ENCODE measurements at places on chromosomes 4 and X.

- no peak for DNase-seq
- H3K4me1 ChIP-seq: no peaks in the 10 kb centered on the region
- H3K4me3 ChIP-seq: no peak overlapping the region
Observed at GRCh38 chrX:19370061-19370460, 26.3 kb downstream of the PDHA1 start.

GRCh38 chr4:26406346-26406975 lies 83.8 kb downstream of the CCKAR start:
- H3K27ac ChIP-seq: no peak overlapping the region
- DNase-seq: no peak
- H3K4me1 ChIP-seq: peaks cover 16% of the 10 kb centered on the region
- no peaks in the 10 kb centered on the region for H3K27me3 ChIP-seq
- peaks cover 45% of the 10 kb centered on the region for H3K36me3 ChIP-seq

- H3K4me1 ChIP-seq: peaks cover 12% of the 10 kb centered on the region
- peak; percentile 42 for DNase-seq
- H3K27ac ChIP-seq: no peak overlapping the region
- H3K27me3 ChIP-seq: no peaks in the 10 kb centered on the region
- no peak overlapping the region for H3K4me3 ChIP-seq
- H3K36me3 ChIP-seq: no peaks in the 10 kb centered on the region
Observed at GRCh38 chrX:53004038-53004437, 44.6 kb upstream of the GPR173 start.

GRCh38 chr4:105946771-105947170 lies 51.5 kb downstream of the NPNT start:
- DNase-seq: no peak
- no peaks in the 10 kb centered on the region for H3K36me3 ChIP-seq
- no peak overlapping the region for H3K27ac ChIP-seq
- H3K4me3 ChIP-seq: no peak overlapping the region
- H3K4me1 ChIP-seq: no peaks in the 10 kb centered on the region

DNA sequence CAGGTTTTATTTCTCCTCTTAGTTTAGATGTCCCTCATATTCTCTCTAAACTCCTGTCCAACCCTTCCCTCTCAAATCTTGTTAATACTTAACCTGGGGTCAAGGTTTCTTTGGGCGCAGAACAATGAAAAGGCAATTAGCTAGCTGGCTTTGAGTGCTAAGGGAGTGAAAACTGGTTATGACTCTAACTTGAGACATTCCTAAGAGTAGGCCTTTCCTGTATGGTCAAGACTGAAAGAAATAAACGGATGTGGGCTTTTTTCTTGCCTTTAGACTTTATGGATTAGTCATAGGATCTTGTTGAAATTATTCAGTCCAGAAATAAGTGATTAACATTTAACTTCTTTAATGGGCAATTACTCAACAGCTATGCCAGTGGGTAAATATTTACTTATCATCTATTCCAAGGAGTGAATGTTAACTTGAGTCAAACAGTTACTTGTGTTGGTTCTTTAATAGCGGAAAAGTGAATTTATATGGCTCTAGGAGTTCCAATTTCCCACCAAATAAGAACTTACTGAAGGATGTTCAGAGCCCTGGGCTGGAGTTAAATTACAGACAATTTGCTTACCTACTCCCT lies 141.7 kb upstream of the SCML1 start:
- peaks cover 2% of the 10 kb centered on the region for H3K27me3 ChIP-seq
- H3K4me1 ChIP-seq: peaks cover 46% of the 10 kb centered on the region
- H3K4me3 ChIP-seq: no peak overlapping the region

- H3K27ac ChIP-seq: no peak overlapping the region
- no peaks in the 10 kb centered on the region for H3K4me1 ChIP-seq
- no peak for DNase-seq
- H3K36me3 ChIP-seq: no peaks in the 10 kb centered on the region
- no peaks in the 10 kb centered on the region for H3K27me3 ChIP-seq
Observed at GRCh38 chr4:58646126-58646525, 1535.9 kb upstream of the IGFBP7 start.

DNA sequence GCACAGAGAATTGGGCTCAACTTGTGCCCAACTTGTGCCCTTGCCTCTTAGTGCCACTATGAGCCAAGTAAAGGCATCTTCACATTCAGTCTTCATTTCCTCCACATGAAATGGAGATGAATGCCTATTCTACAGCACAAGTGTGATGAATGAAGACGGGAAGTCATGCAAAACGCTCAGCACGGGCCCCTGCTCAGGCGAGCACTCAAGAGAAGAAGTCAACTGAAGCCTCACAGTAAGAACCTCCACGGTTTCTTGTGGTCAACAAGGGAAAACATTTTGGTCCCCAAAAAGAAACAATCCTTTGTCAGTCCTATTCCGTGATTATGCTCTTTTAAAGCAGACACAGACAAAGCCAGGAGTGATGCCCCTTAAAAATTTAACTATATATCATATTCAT lies 87.0 kb downstream of the IRF2 start:
- H3K27me3 ChIP-seq: no peaks in the 10 kb centered on the region
- peaks cover 49% of the 10 kb centered on the region for H3K36me3 ChIP-seq
- peaks cover 46% of the 10 kb centered on the region for H3K4me1 ChIP-seq
- no peak overlapping the region for H3K4me3 ChIP-seq
- DNase-seq: no peak
- no peak overlapping the region for H3K27ac ChIP-seq

DNA sequence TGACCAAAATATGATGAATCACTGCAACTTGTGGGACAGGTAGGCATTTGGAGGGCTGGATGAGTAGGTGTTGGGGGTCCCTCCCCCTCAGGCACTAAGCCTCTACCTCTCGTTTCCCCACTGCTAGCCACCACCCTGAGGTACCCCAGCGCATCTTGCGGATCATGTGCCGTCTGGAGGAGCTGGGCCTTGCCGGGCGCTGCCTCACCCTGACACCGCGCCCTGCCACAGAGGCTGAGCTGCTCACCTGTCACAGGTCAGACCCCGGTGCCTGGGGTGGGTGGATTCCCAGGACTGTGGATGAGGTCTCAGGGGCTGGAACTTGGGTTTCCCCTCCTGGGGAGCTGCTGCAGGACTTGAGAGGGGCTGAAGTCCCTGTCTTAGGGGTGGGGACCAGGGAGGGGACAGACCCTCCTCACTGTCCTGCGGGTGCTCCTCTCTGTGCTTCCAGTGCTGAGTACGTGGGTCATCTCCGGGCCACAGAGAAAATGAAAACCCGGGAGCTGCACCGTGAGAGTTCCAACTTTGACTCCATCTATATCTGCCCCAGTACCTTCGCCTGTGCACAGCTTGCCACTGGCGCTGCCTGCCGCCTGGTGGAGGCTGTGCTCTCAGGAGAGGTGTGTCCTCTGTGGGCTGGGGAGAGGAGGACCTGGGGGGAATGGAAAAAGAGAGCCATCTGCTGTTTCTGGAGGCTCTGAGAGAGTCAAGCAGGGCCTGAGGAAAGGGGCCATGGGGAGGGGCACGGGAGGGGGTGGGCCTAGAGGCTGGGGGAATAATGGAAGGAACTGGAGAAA lies 10.1 kb upstream of the ERAS start:
- no peak for DNase-seq
- no peaks in the 10 kb centered on the region for H3K27me3 ChIP-seq

- no peak overlapping the region for H3K27ac ChIP-seq
- no peak overlapping the region for H3K4me3 ChIP-seq
Observed at GRCh38 chrX:2924151-2924550, 5.0 kb downstream of the ARSD start.

DNA sequence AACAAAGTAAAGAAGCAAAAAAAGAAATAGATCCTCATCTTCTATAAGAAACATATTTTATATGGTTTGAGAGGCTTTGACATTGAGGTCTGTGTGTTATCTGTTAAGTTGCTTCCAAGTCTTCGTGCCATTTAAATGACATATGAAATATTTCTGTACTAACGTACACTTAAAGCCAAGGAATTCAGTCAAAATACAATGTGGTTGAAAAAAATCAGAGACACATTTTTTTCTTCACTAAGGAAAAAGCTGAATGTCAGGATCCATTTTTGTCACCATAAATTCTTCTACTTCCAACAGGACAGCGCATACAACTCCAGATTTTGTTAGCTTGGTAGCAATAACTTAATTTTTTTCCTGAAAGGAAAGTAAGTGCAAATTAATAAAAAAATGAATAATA lies 168.5 kb downstream of the FAT4 start:
- no peak for DNase-seq
- no peaks in the 10 kb centered on the region for H3K27me3 ChIP-seq

- peak overlapping the region; percentile 25 for H3K27ac ChIP-seq
- no peak for DNase-seq
- H3K4me1 ChIP-seq: no peaks in the 10 kb centered on the region
- peaks cover 4% of the 10 kb centered on the region for H3K27me3 ChIP-seq
- peak overlapping the region; percentile 86 for H3K4me3 ChIP-seq
Observed at GRCh38 chrX:19372547-19373331, 29.0 kb downstream of the PDHA1 start.

- peaks cover 15% of the 10 kb centered on the region for H3K27me3 ChIP-seq
- no peak for DNase-seq
- H3K36me3 ChIP-seq: no peaks in the 10 kb centered on the region
- peaks cover 18% of the 10 kb centered on the region for H3K4me1 ChIP-seq
Observed at GRCh38 chr4:93764639-93765246, 63.8 kb upstream of the ATOH1 start.

- peak; percentile 58 for DNase-seq
- peaks cover 29% of the 10 kb centered on the region for H3K27me3 ChIP-seq
- no peak overlapping the region for H3K27ac ChIP-seq
- no peak overlapping the region for H3K4me3 ChIP-seq
Observed at GRCh38 chr4:8710946-8711345, 118.4 kb downstream of the CPZ start.

- no peaks in the 10 kb centered on the region for H3K36me3 ChIP-seq
- H3K27ac ChIP-seq: no peak overlapping the region
- DNase-seq: no peak
- H3K4me3 ChIP-seq: no peak overlapping the region
- H3K27me3 ChIP-seq: no peaks in the 10 kb centered on the region
- no peaks in the 10 kb centered on the region for H3K4me1 ChIP-seq
Observed at GRCh38 chr4:40800064-40800463, 50.3 kb downstream of the NSUN7 start.

DNA sequence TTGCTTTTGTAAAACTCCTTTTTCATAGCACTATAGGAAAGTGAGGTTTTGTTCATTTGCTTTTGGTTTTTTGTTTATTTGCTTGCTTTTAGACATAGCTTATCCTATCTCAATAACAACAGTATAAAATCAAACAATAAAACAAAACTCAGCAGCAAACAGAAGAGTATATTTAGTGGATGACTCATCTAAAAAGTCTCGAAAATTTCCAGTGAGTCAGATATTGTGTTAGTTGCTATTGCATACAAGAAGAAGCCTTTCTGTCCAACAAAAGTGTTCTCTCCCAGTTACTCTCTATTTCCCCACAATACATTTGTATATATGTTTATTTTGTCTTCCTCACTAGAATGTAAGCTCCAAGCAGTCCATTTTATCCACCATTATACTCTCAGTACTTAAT lies 36.0 kb upstream of the NPNT start:
- H3K36me3 ChIP-seq: peaks cover 6% of the 10 kb centered on the region
- no peak overlapping the region for H3K27ac ChIP-seq
- H3K4me3 ChIP-seq: no peak overlapping the region
- DNase-seq: no peak
- no peaks in the 10 kb centered on the region for H3K27me3 ChIP-seq

DNA sequence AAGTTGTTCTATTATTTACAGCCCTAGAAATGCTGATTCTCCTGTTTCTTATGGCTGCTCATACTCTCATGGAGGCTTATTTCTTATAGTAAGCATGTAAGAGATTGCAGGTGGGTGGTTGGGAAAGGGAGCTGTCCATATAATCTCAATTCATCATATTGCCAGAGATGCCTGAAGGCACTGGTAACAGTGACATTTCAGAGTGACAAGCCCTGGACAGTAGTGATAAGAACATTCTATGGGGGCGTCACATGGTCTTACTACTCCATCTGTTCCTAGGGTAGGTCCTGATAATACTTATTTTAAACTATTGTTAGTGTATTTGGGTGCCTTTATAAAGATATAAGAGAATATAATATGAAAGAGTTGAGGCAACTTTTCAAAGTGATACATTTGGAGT lies 171.5 kb downstream of the CFAP299 start:
- no peak overlapping the region for H3K27ac ChIP-seq
- no peaks in the 10 kb centered on the region for H3K4me1 ChIP-seq
- H3K36me3 ChIP-seq: no peaks in the 10 kb centered on the region
- no peak for DNase-seq

DNA sequence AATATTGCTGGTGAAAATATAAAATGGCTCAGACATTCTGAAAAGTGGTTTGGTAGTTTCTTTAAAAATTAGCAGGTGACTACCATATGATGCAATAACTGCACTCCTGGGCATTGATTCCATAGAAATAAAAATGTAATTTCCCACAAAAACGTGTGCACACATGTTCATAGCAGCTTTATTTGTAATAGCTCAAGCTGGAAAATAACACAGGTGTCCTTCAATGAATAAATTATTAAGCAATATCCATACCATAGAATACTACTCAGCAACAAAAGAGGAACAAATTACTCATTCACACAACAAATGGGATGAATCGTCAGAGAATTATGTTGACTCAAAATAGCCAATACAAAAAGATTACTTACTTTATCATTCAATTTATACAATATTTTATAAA lies 893.7 kb upstream of the SLIT2 start:
- no peak overlapping the region for H3K27ac ChIP-seq
- no peak overlapping the region for H3K4me3 ChIP-seq
- H3K36me3 ChIP-seq: no peaks in the 10 kb centered on the region
- no peaks in the 10 kb centered on the region for H3K27me3 ChIP-seq

DNA sequence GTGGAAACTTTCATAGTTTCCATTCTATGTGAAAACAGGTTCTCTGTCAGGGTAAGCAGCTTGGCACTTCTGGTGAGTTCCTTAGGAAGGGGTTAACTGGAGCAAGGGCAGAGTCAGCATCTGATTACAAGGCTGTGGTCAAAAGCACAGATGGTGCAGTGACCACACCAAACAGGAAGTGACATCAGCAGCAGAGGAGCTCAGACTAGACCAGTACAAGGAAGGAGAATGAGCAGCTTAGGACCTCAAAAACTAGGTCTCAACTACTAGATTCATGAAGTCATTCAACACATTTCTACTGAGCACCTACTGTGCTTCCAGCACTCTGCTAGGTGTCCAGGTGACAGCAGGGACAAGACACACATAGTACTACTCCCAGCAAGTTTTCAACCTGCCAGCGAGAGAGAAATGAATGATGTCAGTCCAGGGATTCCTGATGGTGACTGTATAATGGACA lies 130.2 kb downstream of the AMELX start:
- H3K27me3 ChIP-seq: peaks cover 6% of the 10 kb centered on the region
- no peak overlapping the region for H3K4me3 ChIP-seq
- no peak for DNase-seq
- no peaks in the 10 kb centered on the region for H3K36me3 ChIP-seq
- H3K4me1 ChIP-seq: peaks cover 4% of the 10 kb centered on the region
- no peak overlapping the region for H3K27ac ChIP-seq

- no peaks in the 10 kb centered on the region for H3K27me3 ChIP-seq
- H3K4me3 ChIP-seq: no peak overlapping the region
- no peak overlapping the region for H3K27ac ChIP-seq
Observed at GRCh38 chr4:103498161-103499070, 221.4 kb downstream of the TACR3 start.
